ENCODE measurements at places on chromosomes 4 and X.
A peak's percentile ranks its signal among the peaks of the same experiment; 100 is the strongest.

- no peak for DNase-seq
Measured at GRCh38 chrX:68098431-68098830, 334.9 kb downstream of the OPHN1 start.

DNA sequence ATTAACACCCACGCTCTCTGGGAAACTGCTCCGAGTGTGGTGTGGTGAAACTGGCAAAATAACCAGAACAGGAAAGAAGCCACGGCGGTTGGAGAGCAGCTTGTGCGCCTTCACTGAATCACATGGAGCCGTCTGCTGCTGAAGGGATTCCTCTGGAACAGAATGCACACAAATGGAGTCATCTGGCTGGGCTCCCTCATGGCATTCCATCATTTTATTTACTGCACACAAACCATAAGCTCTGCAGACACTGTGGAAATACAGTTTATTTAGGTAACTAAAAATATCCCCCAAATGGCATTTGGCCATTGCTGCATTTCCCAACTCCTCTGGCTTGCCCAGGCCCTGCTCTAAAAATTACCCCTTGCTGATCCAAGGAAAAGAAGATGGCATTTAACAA is 187.0 kb upstream of the S100G start:
- no peak for DNase-seq

GRCh38 chrX:71859637-71860036 is 51.0 kb upstream of the NHSL2 start:
- peak; percentile 71 for DNase-seq

GRCh38 chr4:126395664-126396063 is 1080.9 kb downstream of the FAT4 start:
- DNase-seq = peak; percentile 6

DNA sequence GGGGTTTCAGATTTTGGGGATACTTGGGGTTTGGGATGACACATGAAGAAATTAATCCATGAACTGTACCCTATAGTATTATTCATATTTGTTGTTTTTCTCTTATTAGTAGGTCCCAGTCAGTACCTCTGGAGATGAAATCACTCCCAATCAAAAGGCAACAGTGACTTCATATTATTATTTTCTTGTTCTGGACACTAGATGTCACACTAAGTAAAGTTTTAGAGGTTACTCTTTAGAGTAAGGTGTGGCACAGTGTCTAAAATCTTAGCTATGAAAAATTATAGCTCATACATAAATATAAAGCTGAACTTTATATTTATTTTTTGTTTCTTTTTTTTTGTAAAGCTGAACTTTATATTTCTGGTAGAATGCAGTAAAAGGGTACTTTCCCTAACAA is 35.1 kb downstream of the FAM114A1 start:
- peak; percentile 33 for DNase-seq

GRCh38 chr4:68129793-68130192 is at the start of gene TMPRSS11F:
Gene TMPRSS11F (minus strand): TSS chr4:68129869. CDS start chr4:68129820, 49 bp downstream.
- DNase-seq = peak; percentile 36

DNA sequence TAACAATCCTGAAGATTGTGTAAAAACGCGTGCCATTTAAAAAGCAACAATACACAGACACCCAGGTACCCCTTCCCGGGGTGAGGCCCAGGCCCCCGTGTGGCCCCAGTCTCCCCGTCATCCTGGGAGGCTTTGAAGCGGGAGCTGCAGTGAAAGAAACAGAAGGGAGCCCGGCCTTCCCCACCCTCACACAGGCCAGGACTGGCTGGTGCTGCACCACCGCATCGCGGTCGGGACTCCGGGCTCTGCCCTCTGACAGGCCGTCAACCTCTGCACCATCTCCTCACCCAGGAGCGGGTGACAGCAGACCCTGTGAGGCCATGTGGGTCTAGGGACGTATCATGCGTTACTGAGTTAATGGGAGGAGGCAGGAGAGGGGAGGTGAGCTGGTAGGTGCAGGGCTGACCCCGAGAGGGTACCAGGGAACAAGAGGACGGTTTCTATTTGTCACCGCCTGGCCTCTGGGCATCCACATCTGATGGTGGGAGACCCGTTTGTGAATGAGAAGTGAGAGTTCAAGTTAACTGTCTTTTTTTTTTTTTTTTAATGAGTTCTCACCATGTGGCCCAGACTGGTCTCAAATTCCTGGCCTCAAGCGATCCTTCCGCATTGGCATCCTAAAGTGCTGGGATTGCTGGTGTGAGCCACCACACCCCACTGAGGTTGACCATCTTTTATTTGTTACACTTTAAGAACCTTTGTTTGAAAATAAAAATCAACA is 27.3 kb downstream of the PIGG start:
- no peak for DNase-seq

- no peak for DNase-seq
Measured at GRCh38 chrX:26511589-26512363, 295.8 kb downstream of the MAGEB5 start.

GRCh38 chr4:41430792-41431191 is 107.2 kb upstream of the LIMCH1 start:
- no peak for DNase-seq

DNA sequence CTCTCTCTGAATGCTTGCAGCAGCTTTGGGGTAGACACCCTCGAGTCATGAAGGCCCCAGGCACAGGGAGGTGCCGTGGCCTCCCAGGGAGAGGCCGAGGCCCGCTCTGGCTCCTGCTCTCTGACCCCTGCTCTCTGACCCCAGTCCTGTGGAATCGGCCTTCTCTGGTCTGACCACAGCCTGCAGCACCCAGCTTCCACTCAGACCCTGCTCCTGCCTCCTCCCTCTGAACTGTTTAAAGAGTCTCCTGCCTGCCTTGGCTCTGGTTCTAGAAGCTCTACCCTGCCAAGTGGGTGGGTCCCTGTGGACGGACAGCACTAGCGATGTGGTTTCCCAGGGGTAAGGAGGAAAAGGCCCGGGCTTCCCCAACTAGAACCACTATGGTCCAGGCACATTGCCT is 78.2 kb upstream of the TMEM150C start:
- no peak for DNase-seq

DNA sequence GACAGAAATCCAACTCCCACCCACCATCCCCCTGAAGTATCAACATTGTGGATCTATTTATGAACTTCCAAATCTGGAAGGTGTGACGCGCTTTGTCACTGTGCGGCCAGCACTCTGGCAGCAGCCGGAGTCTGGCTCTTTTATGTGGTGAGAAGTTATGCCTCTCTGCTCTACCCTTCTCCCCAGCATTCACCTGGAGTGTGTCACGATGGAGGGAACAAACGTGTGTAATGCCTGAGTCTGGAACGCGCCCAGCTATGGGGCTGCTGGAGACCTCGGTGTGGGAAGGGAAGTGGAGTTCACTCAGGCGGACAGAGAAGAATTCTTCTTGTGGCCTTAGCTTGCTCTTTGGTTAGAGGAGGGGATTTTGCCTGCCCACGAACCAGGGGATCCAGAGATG is 222.1 kb upstream of the RPL34 start:
- no peak for DNase-seq

- no peak for DNase-seq
Measured at GRCh38 chrX:134911348-134911747, 79.4 kb upstream of the SMIM10 start.
